LHCN-M2 (cell line): ENCODE measurements at places on chromosomes 6 and 20. TPM values are rescaled to one million over a fixed set of nuclear protein-coding genes. Genes with fewer than 3 reads are reported as not detected.

GRCh38 chr6:13033145-13033544, 295.2 kb downstream of the TBC1D7 start:
- DNase-seq, result no peak

GRCh38 chr6:167479901-167480648, 155.2 kb downstream of the TTLL2 start:
- no peak for DNase-seq

DNA sequence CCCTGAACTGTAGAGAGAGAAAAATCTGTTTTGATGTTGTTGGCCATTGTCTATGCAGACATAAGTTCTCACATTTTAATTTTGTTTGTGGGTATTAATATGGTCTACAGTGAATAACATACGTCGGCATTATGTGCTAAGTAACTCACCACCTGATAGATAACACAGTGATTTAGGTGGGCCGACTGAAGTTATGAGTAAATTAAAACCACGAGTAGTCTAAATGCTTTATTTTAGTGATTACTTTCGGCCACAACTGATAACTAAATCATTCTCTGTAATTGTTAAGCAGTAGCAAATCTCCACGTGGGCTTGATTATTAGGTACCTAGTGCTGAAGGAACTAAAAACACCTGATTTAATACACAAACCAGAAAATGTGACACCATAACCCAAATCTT, 1.1 kb downstream of the DOP1A start:
- no peak for DNase-seq

- DNase-seq, result no peak
These were observed 78.3 kb downstream of the PERP start for GRCh38 chr6:138028893-138029292.

DNA sequence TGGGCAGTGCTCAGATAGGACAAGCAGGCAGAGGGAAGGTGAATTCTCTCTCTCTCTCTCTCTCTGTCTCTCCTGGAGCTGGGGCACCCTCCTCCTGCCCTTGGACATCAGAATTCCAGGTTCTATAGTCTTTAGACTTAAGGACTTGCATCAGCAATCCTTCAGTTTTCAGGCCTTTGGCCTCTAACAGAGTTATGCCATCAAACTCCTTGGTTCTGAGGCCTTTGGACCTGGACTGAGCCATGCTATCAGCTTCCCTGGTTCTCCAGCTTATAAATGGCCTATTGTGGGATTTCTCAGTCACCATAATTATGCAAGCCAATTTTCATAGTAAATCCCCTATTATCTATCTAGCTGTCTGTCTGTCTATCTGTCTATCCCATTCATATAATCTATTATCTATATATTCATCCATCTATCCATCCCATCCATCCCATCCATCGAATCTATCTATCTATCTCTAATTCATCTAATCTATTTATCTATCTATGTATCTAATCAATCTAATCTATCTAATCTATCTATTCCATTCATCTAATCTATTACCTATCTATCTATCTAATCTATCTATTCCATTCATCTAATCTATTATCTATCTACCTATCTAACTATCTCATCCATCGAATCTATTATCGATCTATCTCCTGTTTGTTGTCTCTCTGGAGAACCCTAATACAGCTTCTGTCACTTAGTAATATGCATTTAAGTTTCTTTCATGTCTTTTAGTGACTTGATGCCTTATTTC, 48.2 kb upstream of the HIVEP1 start:
- no peak for DNase-seq

DNA sequence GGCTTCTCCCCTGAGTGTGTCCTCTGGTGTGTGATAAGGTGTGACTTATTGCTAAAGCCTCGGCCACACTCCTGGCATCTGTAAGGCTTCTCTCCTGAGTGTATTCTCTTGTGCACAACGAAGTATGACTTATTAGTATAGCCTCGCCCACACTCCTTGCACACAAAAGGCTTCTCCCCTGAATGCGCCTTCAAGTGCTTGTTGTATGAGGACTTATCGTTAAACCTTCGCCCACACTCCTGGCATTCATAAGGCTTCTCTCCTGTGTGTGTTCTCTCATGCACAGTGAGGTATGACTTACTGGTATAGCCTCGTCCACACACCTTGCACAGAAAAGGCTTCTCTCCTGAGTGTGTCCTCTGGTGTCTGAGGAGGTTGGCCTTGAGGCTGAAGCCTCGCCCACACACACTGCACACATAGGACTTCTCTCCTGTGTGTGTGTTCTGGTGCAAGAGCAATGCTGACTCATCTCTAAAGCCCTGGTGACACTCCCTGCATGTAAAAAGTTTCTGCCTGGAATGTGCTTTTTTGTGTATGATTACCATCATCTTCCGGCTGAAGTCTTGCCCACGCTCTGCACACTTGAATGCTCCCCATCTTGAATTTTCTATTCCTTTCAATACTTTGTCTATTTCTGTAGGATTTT, 20.4 kb downstream of the ZNF337 start:
- peak; percentile 54 for DNase-seq

- no peak for DNase-seq
These were observed 10.8 kb upstream of the MICAL1 start for GRCh38 chr6:109466212-109466923.

DNA sequence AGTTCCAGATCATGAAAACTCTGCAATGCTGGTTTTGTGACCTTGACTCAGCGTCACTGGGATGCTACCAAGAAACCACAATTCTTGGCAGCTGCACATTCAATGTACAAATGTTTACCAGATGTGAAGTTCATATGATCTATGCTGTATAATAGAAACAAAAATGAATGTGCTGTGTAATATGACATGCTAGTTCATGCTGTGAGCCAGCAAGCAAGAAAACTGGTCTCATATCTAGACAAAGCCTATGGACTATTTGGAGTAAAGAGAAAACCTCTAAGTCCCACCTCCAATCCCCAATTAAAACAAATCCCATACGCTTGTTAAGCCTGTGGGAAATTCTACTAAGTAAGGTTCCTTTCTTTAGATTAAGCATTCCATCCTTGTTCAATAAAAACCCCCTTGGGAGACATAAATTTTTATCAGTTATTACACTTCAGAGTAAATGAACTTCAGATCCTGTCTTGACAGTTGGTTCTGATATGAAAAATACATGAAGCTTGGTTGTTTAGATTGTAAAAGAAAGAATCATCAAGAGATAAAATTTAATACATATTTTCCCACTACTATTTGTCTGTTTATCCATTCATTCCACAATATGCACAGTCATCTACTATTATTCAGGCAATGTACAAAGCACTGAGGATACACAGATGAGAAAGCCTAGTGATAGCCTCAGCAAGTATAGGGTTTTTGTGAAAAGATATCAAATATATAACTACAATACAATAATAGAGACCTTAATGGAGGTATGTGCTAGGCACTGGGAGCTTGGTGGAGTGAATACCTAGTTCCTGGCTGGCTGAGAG, 20.1 kb downstream of the COL21A1 start:
- DNase-seq, result peak; percentile 84

- peak; percentile 68 for DNase-seq
These were observed 9.5 kb upstream of the SUPT3H start for GRCh38 chr6:45387236-45387635.

DNA sequence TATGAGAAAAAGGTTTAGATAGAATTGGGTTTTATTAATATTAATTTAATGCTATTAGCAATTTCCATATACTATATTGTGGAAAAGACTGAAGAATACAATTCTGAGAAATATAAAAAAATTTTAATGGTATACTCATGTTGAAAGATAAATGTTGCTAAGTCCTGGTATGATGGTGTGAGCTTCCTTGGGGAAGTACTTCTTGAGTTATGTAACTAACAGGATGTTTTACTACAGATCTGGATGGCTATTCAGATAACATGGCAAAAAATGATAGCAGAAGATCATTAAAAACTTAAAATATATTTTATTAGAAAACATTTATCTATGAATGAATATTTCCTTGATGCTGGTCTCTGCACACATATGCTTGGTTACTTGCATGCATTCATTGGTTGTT, 23.5 kb upstream of the CALHM6 start:
- DNase-seq, result no peak

- DNase-seq, result peak; percentile 35
These were observed 66.4 kb downstream of the HMGN3 start for GRCh38 chr6:79167931-79168694.

Gene XKR7
- under 0.01 TPM in 1 of 2 replicates, not detected in the other for total RNA-seq

Gene ULBP1
- total RNA-seq, result 0.13 and 0.29 TPM in 2 replicates

Gene MCHR2
- not detected in 2 replicates for total RNA-seq
